NCI-H526 (cell line): ENCODE measurements at places on chromosomes 5 and 9.

- DNase-seq: no peak
These were observed 43.0 kb downstream of the IL31RA start for GRCh38 chr5:55894135-55894534.

GRCh38 chr5:2797981-2798380, 46.5 kb upstream of the IRX2 start:
- DNase-seq: no peak

DNA sequence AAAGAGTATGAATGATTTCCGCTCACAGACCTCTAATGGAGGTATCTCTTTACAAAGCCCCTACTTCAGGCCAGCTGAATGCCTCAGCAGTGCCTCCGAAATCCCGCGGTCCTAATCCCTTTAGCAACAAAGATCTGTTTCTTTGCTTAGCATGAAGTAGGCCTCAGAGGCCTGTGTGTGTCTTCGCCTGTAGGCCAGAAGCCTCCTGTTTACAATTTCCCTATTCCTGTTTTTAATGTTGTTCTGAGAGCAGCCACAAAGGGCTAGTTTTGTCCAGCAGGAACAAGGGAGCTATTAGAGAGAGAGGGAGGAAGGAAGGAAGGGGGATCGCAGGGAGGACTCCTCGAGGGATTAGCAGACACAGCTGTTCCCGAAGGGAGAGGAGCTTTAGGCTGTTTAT, 166.4 kb upstream of the SPRY4 start:
- DNase-seq: no peak

DNA sequence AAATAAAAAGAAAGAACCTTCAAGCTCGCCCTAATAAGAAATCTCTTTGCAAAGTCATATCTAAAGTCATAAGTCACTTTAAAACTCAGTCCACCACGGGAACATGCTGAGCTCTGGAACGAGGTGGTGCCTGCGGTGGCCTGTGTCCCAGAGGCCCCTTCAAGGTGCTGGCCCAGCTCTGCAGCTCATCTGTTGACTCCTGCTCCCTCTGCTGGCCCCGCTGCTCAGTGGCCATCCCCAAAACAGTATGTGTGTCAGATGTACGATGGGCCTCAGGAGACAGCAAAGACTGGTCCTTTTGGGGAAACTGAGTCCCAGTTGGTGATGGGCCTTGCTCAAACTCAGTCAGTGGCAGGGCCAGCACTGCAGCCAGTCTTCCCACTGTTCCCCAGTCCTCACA, 22.8 kb upstream of the FOXB2 start:
- peak; percentile 63 for DNase-seq

DNA sequence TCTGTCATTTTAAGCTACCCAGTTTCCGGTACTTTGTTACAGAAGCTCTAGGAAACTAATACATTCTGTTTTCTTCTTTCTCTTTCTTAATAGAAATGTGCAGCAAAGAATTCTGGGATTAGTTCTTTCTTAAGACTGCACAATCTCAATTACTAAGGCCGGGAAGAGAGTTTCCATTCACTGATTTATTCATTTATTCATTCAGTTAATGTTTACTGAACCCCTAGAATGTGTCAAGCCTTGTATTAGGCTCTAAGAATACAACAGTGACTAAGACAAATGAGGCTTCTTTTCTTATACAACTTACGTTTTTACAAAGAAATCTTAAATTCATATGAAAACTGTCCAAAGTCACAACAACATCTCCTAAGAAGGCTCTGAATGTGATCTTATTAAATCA, 27.5 kb upstream of the THG1L start:
- DNase-seq: no peak

DNA sequence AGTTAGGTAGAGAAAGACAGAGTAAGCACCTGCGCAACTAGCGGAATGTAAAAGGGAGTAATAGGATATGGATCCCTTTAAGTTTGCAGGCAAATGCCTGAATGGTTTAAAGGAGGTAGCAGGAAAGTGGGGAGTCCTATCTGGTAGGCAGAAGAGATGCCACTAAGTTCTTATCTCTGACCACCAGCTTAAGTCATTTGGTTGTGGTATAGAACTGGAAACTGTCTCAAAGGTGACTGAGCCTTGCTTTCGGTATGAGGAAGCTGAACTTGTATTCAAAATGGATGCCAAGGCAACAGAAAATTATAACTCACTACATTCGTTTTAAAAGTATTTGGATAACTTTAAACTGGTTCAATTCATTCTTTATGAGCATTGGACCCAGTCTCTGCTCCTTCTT, 475.6 kb downstream of the DMRTA1 start:
- no peak for DNase-seq

DNA sequence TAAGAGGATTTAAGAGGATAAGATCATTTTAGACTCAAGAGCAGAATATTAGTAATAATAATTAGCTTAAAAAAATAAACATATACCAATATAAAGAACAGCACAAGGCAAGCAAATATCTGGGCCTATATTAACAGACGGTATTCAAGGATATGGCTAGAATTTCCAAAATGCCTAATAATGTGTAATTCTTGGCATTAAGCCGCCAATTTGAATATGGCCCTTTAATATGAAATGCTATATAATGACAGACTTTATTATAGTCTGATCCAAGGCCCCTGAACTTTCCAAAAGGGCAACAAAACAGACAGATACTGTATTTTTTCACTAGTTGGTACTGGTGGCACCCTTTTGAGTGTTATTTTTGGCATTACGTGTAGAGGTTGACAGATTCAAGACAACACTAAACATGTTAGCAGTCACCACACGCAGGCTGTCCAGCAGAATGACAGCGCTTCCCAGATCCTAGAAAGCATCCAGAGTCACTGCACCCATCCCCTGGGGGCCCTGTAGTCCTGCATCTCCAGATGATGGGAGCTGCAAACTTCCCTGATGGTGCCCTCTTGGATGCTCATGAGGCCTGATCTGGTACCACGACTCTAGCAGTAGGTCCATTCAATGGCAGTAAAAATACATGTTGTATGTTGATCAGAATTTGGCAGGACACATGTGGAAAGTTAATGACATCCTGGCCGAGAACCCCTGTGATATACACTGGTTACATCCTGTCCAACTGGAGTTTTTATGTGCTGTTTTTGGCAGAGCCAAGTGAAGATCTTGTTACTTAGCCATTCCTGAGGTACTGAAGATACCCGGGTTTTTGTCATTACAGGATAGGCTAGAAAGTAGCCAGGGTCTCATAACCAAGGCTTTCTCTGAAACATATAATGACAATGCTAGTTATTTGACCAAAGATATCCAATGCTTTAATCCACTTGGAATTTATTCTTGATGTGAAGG, 1.7 kb upstream of the ABL1 start:
- no peak for DNase-seq

GRCh38 chr5:32692036-32692746, 18.9 kb upstream of the NPR3 start:
- DNase-seq: no peak

- DNase-seq: no peak
These were observed 24.1 kb upstream of the GNA14 start for GRCh38 chr9:77672183-77672582.

DNA sequence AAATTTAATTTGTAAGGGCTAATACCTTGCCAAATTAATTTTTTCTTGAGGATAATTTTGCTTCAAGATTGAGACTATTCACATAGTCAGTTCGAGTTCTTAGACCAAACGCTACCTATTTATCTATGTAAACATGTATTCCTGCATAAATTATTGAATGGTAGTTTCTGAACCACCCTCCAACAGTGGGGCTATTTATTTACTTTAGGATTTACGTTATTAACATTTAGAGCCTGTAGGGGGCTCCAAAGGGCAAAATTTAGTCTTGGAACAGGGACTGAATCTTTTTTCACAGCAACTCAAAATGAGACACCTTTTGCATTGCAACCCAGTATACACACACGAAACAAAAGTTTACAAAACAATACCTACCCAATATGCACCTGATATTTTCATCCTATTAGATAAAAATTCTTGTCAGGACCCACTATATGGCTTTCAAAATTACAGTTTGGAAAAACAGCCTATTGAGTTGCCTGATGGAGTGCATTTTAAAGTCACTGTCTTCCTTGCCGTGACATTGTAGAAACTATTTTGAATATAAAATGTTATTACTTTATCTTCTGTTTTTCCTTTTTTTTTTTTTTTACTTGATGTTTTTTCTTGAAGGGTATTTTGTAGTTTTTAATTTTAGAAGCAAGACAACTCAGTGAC, 47.1 kb upstream of the POU4F3 start:
- peak; percentile 75 for DNase-seq

DNA sequence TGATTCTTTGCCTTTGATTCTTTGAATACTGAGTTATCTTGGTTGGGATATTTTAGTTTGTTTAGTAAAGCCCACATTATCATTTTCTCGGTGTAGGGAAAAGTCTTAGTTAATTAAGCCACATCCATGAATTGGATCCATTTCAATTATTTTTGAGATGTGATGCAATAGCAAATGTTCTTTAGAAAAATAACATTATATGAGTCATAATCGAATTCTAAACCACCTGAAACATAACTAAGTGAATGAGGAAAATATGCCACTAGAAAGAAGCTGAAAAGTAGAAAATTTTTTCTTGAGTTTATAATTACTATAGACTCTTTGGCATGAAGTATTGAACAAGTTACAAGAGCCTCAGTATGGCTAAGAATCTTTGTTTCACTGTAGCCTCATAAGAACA, 17.5 kb upstream of the CCDC192 start:
- no peak for DNase-seq

DNA sequence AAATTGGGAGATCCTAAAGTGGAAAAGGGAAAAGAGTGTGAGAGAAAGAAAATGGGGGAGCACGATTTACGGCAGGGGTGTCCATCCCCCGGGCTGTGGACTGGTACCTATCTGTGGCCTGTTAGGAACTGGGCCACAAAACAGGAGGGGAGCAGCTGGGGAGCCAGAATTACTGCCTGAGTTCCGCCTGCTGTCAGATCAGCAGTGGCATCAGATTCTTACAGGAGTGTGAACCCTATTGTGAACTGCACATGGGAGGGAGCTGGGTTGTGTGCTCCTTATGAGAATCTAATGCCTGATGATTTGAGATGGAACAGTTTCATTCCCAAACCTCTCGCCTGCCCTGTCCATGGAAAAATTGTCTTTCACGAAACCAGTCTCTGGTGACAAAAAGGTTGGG, 108.3 kb upstream of the ADAMTSL1 start:
- no peak for DNase-seq

DNA sequence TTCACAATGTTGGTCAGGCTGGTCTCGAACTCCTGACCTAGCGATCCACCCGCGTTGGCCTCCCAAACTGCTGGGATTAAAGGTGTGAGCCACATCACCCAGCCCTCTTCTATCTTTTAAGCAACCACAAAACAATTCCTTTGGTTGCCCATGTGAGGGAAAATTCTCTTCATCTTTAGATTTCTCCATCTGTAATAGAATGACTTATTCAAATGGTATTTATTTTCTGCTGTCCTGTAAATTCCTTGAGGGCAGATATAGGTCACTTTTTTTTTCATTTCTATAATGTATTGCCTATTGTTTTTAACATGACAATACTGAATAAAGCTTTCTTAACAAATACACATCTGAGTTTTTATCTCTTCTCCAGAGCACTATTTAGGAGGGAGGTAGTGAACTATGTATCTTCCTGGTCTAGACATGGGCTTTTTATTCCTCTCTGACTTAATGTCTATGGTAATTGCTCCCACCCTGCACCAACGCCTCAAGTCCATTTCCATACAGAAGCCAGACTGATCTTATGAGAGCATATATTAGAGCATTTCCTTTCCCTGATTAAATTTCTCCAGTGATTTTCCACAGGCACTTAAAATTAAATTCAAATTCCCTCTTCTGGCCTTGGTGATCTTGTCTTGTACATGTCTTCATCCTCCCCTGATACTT, 595.6 kb downstream of the CAAP1 start:
- DNase-seq: no peak

GRCh38 chr9:32247168-32247567, 137.3 kb upstream of the ACO1 start:
- DNase-seq: peak; percentile 86

DNA sequence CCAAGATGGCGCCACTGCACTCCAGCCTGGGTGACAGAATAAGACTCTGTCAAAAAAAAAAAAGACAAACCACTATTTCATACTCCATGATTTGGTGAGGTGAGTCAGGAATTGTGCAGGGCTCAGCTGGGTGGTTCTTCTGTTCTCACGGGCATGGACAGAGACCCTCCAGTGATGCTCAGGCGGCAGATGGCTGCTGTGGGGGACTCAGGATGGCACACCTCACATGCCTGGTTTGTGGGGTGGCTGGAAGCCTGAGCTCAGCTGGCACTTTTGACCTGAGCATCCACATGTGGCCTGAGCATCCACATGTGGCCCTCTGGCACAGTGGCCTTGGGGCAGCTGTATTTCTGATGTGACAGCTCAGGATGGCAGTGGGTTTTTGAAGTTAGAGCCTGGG, 217.2 kb downstream of the IRX2 start:
- no peak for DNase-seq

DNA sequence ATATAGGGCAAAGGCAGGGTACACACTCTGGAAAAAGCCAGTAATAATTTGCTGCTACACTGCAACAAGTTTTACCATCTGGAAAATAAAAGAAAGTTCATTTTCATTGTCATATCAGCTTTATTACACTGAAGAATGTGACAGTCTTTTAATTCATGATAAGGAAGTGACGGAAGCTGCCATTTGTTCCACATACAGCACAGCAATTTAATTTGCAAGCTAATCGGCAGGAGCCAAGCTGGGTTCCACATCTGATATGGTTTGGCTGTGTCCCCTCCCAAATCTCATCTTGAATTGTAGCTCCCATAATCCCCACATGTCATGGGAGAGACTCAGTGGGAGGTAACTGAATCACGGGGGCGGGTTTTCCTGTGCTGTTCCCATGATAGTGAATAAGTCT, 16.5 kb downstream of the PRELID2 start:
- DNase-seq: no peak

DNA sequence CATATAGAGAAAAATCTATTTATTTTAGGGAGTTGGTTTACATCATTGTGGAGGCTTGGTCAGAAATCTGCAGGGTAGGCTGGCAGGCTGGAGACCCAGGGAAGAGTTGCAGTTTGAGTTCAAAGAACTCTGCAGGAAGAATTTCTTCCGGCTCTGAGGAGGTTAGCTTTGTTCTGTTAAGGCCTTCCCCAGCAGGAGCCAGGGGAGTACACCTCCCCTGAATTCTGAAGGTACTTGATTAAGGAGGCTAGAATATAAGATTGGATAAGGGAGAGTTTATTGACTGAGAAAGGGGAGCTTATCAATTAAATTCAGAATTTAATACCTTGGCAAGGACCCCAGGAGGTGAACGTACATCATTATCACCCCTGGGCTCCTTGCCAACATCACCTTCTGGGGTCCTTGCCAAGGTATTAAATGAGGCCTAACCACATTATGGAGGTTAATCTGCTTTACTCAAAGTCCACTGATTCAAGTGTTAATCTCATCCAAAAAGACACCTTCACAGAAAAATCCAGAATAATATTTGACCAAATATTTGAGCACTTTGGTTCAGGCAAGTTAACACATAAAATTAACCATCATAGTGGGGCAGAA, 351.7 kb downstream of the CWC27 start:
- no peak for DNase-seq

DNA sequence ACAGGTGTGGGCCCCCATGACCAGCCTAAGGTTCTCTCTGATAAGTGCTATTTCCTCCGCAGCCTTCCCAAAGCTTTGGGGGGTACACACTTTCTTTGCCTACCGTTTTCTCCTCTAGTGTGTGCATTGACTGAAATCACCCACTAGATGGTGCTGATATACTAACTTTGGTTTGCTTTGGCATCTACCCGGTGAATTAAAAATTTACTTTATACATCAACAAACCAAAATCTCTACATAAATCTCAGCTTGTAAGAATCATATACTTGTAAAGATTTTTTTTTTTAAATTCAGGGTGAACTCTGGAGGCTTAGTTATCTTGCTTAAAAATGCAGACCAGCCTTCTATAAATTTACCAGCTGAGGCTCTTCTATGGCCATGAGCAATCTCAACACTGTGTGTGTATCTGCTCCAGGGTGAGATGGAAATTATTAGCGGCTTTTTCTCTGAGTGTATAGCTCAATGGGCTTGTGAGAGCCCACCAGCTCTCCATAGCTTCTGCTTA, 475.7 kb upstream of the TNC start:
- DNase-seq: peak; percentile 37
